ENCODE measurements at places on chromosomes 12 and 14.

DNA sequence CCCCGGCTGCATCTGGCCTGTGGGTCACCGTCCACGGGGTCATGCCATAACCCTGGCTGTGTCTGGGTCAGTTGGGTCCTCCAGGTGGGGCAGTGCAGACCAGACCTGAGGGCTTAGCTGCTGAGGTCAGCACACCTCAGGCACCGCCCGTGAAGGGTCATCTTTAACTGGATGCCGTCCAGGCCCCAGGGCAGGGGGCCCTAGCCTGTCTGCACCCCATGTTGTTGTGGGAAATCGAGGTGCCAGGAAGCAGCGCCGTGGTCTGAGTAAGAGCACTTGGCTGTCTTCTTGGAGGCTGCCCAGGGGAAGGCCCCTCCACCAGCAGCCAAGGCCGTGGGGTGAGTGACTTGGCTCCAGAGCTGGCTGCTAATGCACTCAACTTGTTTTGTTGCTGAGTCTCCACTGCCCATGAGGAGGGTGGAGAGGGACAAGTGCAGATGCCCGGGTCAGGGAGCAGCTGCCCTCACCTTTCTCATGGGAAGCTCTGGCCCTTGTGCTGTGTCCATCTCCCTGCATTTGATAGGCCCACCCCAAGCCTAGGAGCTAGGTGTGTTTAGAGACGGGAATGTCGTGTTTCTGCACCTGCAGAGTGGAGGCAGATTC lies 317.2 kb downstream of the TMEM121 start:
- DNase-seq = no peak

- no peak for DNase-seq
These were observed 22.3 kb downstream of the DYRK4 start for GRCh38 chr12:4584281-4584680.

- no peak for DNase-seq
These were observed 31.6 kb downstream of the WBP11 start for GRCh38 chr12:14771651-14772137.

- no peak for DNase-seq
These were observed 1082.1 kb downstream of the BCL11B start for GRCh38 chr14:98189944-98190343.

DNA sequence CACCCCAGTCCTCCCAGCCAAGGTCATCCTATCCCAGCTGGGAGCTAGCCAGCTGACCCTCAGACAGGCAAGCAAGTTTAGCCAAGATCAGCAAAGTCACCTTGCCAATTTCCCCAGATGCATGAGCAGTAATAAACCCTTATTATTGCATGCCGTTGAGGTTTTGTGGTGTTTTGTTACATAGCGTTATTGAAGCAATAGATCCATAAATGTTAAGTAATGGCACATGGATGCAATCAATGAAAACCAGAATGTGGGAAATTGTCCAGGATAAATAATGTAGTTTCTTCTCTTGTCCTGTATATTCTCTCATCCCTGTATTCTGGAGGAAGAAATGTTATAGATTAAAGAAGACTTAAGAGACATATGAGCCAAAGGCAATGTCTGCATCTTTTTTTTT lies 18.0 kb upstream of the TMEM260 start:
- DNase-seq = no peak

GRCh38 chr12:64147011-64147631 lies 75.0 kb downstream of the KICS2 start:
- peak; percentile 22 for DNase-seq

DNA sequence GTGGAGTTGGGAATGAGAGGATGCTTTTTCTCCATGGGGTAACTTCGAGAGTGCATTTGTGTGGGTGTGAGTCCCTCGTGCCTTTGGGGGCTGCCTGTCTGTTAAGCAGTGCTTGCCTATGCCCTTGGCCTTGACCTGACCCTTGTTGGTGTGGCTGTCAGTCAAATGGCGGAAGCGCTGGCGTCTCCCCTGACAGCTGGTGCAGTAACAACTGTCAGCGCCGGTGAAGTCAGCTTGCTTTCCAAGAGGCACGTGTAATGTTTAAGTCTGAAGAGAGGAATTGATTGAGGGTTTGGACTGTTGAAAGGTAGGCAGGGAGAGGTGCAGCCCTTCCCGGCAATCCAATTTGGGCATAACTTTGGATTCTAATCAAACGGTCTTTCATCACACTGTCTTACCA lies 211.3 kb downstream of the AACS start:
- DNase-seq = no peak

- no peak for DNase-seq
These were observed 573 bp downstream of the CKB start for GRCh38 chr14:103521951-103522563.

DNA sequence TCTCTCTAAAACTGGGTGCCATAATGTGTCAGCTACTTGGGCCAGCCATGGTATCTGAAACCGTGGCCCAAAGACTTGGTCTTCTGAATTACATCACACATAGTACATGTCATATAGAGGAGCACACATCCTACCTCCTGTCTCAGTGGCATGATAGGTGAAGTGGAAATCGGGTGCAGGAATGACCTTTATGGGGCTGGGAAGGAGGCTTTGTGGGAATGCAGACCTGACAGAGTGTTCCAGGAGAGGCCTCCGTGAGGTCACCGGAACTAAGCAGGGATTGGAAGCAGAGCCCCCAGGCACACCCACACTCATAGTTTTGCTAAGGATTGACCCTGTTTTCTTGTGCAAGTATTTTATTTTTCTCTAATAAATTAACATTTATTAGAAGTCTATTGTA lies 82.6 kb downstream of the NTF3 start:
- no peak for DNase-seq

- no peak for DNase-seq
These were observed 22.4 kb downstream of the XRCC3 start for GRCh38 chr14:103692871-103693270.
